Breast epithelium (tissue), 4 donors: ENCODE measurements at places on chromosomes 6 and 20.

GRCh38 chr6:6795393-6795792 is 206.9 kb downstream of the LY86 start:
- no peak for DNase-seq
- no peaks in the 10 kb centered on the region for H3K36me3 ChIP-seq
- no peak overlapping the region for H3K27ac ChIP-seq
- no peak overlapping the region for H3K4me3 ChIP-seq
- no peaks in the 10 kb centered on the region for H3K27me3 ChIP-seq
- H3K4me1 ChIP-seq, result no peaks in the 10 kb centered on the region

DNA sequence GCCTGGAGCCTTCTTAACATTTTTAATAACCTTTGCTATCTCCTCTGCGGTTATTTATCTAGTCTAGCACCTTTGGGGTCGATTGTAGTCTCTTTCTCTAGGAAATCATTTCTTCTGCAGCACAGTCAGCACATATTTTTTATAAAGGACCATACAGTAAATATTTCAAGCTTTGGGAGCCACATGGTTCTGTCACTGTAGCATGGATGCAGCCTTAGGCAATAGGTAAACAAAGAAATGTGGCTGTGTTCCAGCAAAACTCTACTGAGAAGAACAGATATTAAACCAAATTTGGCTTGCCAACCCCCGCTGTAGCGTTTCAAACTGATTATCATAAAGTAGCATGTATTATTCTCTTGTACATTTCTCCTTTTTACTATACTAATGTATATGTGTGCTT is 95.7 kb downstream of the SLC23A2 start:
- H3K27me3 ChIP-seq, result no peaks in the 10 kb centered on the region
- no peaks in the 10 kb centered on the region for H3K36me3 ChIP-seq
- no peaks in the 10 kb centered on the region for H3K4me1 ChIP-seq
- H3K27ac ChIP-seq, result no peak overlapping the region

- no peak overlapping the region for H3K27ac ChIP-seq
- H3K36me3 ChIP-seq, result no peaks in the 10 kb centered on the region
Measured at GRCh38 chr6:89216411-89216810, 747 bp downstream of the GABRR1 start.

DNA sequence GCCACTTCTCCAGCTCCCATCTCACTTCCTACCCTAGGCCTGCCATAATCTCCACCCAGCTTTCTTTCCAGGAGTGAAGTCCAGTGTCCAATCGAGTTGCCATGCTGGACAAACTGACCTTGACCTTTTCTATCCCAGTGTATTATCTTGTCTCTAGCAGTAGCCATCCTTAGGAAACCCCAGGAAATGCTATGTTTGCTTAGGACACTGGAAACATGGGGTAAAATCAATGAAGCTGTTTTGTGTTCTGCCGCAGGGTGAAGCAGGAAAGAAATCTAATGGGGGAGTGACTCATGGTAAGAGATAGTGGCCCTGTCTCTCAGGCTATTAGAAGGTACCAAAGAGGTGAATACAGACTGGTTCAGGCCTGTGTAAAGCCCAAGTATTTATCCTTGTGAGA is 1110.1 kb upstream of the FLRT3 start:
- no peaks in the 10 kb centered on the region for H3K36me3 ChIP-seq
- H3K27me3 ChIP-seq, result no peaks in the 10 kb centered on the region
- H3K4me3 ChIP-seq, result no peak overlapping the region
- H3K4me1 ChIP-seq, result no peaks in the 10 kb centered on the region
- no peak for DNase-seq

DNA sequence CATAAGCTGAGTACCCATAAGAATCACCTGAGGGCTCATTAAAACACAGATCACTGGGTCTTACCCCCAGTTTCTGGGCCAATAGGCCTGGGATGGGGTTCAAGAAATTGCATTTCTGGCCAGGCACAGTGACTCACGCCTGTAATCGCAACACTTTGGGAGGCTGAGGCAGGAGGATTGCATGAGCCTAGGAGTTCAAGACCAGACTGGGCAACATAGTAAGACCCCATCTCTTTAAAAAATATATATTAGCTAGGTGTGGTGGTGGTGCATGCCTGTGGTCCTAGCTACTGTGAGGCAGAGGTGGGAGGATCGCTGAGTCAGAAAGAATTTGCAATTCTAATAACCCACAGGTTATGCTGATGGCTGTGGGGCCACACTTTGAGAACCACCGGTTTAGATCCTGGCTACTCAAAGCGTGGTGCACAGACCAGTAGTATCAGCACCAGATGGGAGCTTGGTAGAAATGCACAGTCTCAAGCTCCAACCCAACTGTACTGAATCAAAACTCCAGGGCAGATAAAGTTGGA is 2.0 kb downstream of the CCM2L start:
- no peaks in the 10 kb centered on the region for H3K4me1 ChIP-seq

DNA sequence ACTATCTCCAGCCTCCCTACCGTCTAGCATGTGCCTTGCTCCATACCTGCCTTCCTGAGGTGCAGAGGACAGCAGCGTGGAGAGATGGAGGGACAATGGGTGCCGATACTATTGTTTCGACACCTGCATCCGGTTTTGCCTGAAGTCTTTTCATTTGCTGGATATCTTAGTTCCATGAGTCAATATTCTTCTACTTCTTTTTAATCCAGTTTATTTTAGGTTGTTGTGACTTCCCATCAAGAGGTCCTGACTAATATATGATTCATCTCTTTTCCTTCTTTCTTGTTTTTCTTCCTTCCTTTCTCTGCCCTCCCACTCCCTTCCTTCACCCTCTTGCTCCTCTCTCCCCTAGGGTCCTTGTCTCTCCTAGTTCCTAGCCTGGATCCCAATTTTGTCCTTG is 91.4 kb downstream of the CDH26 start:
- H3K4me3 ChIP-seq, result no peak overlapping the region
- H3K4me1 ChIP-seq, result no peaks in the 10 kb centered on the region
- H3K36me3 ChIP-seq, result no peaks in the 10 kb centered on the region

GRCh38 chr20:53247468-53248103 is 275.4 kb downstream of the TSHZ2 start:
- no peaks in the 10 kb centered on the region for H3K36me3 ChIP-seq
- no peak overlapping the region for H3K4me3 ChIP-seq
- no peak for DNase-seq

GRCh38 chr6:142671791-142672190 is 273.2 kb downstream of the HIVEP2 start:
- no peaks in the 10 kb centered on the region for H3K4me1 ChIP-seq
- DNase-seq, result no peak
- H3K27me3 ChIP-seq, result no peaks in the 10 kb centered on the region
- H3K4me3 ChIP-seq, result no peak overlapping the region
- no peak overlapping the region for H3K27ac ChIP-seq

DNA sequence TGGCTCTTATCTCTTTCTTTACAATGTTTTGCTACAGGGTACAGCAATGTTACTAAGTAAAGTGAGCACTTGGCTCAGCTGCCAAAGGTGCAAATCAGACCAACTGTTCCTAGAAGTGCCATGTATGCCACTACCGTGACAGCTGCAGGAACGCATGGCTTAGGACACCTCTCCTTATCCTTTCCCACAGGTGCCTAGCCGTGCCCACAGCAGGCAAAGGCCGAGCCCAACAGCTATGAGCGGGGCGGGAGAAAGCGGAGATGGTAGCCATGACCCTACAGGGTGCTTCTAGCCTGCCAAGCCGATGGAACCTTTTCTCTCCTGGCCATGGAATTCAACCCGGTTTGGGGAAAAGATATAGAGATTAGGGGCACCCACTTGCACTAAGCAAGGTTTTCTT is 97.1 kb downstream of the FAXC start:
- H3K27me3 ChIP-seq, result no peaks in the 10 kb centered on the region
- H3K4me1 ChIP-seq, result no peaks in the 10 kb centered on the region
- H3K36me3 ChIP-seq, result no peaks in the 10 kb centered on the region

DNA sequence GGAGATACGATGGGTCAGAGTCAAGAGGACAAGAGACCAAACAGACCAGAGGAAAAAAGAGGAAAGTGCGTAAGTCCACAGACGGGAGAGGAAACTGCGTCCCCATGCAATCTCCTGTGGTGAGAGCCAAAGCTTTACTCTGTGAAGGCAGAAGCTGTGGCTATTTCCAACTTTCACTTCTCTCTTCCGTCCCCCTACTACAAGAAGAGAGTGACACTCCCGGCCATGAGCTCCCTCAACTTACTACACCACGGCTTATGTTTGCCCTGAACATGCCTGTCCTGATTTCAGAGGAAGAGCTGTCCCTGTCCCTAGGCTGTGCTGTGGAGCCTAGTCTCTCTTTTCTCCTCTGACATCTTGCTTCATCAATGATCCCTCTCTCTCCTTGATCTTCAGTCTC is 11.5 kb upstream of the SSR1 start:
- no peaks in the 10 kb centered on the region for H3K27me3 ChIP-seq
- no peak overlapping the region for H3K27ac ChIP-seq

DNA sequence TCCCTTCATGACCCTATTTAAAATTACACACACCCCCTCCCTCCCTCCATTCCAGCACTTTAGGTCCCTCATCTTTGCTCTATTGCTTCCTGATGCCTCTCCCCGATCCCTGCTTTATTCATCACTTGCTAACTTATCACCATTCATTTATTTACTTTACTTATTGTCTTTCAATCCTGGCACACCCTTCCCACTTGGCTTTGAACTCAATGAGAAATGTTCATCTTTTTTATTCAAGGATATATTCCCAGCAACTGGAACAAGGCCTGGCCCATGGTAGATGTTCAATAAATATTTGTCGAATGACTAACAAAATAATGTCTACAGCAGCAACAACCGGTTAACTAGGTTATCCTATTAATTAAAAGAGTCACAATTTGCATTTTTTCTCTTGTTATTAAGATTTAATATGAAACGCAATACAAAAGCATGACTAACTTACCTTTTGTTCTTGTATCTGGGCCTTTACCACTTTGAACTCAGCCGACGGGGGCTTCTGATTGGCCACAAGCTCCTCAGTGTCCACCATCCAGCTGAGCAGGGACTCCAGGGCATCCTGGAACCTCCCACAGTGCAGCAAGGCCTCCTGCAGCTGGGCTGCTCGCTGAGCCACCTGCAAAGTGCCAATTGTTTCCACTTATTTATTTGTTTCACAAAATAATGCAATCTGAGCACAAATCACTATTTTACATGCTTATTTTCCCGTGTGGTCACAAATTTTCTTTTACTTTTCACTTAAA is 107.8 kb downstream of the DST start:
- no peak overlapping the region for H3K27ac ChIP-seq
- H3K4me1 ChIP-seq, result no peaks in the 10 kb centered on the region
- H3K27me3 ChIP-seq, result no peaks in the 10 kb centered on the region
- no peak for DNase-seq

- no peaks in the 10 kb centered on the region for H3K36me3 ChIP-seq
- H3K4me1 ChIP-seq, result no peaks in the 10 kb centered on the region
- no peak overlapping the region for H3K4me3 ChIP-seq
- no peak for DNase-seq
- H3K27ac ChIP-seq, result no peak overlapping the region
Measured at GRCh38 chr20:57409316-57409671, 18.1 kb downstream of the RBM38 start.

- no peak overlapping the region for H3K4me3 ChIP-seq
- H3K36me3 ChIP-seq, result no peaks in the 10 kb centered on the region
- no peaks in the 10 kb centered on the region for H3K4me1 ChIP-seq
- no peaks in the 10 kb centered on the region for H3K27me3 ChIP-seq
Measured at GRCh38 chr6:150334790-150335783, 33.7 kb upstream of the IYD start.

DNA sequence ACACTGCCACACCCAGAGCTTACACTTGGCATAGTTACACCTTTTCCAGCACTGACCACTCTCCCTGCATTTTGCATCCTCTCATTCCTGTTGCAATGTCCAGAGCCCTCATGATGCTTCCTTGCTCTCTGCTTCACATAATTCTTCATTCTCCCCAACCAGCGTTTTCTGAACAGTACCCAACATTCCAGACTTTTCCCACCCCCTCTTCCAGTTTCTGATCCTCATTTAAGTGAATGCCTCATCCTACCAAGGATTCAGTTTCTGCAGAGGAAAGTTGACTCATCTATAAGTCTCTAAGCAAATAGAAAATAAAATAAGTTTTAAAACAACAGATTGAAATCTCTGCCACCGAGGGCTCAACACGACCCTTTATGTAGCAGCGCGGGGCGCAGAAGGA is 321.3 kb upstream of the TCF21 start:
- no peaks in the 10 kb centered on the region for H3K36me3 ChIP-seq
- H3K4me3 ChIP-seq, result no peak overlapping the region
- no peaks in the 10 kb centered on the region for H3K27me3 ChIP-seq
- H3K27ac ChIP-seq, result no peak overlapping the region
- no peak for DNase-seq

DNA sequence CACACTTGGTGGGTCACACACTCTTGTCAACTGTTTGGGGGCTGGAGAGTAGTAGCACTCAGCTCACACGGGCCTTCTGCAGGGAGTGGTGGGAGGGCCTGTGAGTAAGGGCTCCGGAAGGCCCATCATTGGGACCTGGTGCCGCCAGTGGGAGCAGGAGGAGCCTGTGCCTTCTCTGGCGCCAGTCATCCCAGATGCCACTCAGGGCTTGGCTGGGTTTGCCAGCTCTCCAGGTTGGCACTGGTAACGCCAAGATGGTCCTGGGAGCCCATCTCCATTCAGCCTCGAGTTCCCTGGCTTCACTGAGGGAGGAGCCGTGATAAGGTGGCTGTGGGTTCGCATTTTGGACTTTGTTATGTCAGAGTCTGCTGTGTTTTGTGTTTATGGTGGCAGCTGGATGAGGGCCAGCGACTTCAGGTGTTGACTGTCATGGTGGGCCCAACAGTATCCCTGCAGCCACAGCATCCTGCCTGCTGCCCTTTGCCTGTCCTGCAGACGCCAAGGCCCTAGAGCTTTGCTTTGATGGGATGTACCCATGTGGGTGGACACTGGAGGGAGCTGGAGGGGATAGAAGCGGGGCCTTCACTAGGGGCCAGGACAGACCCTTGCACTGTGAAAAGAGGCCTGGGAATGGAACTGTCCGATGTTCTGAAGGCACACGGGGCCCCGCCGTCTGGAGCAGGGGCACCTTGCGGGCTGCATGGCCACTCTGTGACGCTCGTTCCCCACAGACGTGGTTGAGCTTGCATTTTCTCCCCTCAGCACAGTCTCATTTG is 13.3 kb upstream of the DNAJC5 start:
- no peaks in the 10 kb centered on the region for H3K4me1 ChIP-seq
- no peak overlapping the region for H3K27ac ChIP-seq
- H3K27me3 ChIP-seq, result no peaks in the 10 kb centered on the region
- no peak overlapping the region for H3K4me3 ChIP-seq
- DNase-seq, result no peak
- H3K36me3 ChIP-seq, result peaks cover 5% of the 10 kb centered on the region

GRCh38 chr6:31037169-31037568 is 26.9 kb downstream of the MUC22 start:
- DNase-seq, result no peak
- H3K4me1 ChIP-seq, result no peaks in the 10 kb centered on the region
- H3K27me3 ChIP-seq, result no peaks in the 10 kb centered on the region
- H3K36me3 ChIP-seq, result no peaks in the 10 kb centered on the region
- no peak overlapping the region for H3K4me3 ChIP-seq

- no peak overlapping the region for H3K27ac ChIP-seq
- no peaks in the 10 kb centered on the region for H3K27me3 ChIP-seq
- no peak overlapping the region for H3K4me3 ChIP-seq
- no peaks in the 10 kb centered on the region for H3K36me3 ChIP-seq
- DNase-seq, result no peak
- no peaks in the 10 kb centered on the region for H3K4me1 ChIP-seq
Measured at GRCh38 chr6:2656460-2657079, 94.2 kb downstream of the MYLK4 start.
